ENCODE measurements at places on chromosomes 2 and 18.
A peak's percentile ranks its signal among the peaks of the same experiment; 100 is the strongest.

DNA sequence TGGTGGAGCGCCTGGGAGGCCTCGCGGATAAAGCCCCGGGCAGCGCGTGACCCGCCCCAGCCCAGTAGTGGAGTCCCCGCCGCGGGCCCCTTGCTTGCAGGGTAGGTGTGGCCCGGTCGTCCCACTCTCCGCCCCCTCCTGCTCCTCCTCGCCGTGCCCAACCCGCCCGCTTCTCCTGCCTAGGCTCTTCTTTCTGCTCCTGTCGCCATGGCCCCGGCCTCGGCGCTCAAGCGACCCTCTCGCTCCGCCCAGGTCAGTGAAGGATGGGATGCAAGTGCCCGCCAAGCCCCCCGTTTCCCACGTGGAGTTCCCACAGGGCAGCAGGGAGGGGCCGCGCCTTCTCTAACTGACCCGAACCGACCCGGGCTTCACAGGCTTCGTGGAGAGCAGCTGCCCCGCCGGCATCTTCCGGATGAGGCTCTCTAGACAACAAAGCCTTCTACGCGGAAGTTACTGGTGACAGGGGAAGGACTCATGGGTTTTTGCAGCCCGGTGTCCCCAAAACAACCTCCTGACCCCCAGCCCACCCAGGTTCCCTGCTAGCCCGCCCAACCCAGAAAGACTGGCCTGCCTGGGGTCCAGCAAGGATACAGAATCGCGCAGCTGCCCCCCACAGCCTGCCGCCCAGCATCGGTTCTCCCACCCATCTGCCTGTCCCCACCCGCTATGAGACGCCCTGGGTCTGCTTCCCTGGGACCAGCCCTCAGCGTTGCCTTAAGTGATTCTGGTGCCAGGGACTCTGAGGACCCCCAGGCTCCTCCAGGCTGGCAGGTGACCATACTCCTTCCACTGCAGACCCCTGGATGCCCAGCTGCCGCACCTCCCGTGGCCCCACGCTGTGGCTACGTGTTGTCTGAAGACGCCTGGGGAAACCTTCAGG is 32.8 kb downstream of the TTC32 start:
- no peak for DNase-seq

GRCh38 chr2:234126146-234126470 is 75.6 kb downstream of the SPP2 start:
- no peak for DNase-seq

- DNase-seq, result no peak
Measured at GRCh38 chr2:151976945-151977353, 121.9 kb downstream of the CACNB4 start.

GRCh38 chr2:124824441-124824840 is 799.4 kb downstream of the CNTNAP5 start:
- no peak for DNase-seq

GRCh38 chr2:143357966-143358365 is 228.7 kb downstream of the ARHGAP15 start:
- DNase-seq, result no peak

DNA sequence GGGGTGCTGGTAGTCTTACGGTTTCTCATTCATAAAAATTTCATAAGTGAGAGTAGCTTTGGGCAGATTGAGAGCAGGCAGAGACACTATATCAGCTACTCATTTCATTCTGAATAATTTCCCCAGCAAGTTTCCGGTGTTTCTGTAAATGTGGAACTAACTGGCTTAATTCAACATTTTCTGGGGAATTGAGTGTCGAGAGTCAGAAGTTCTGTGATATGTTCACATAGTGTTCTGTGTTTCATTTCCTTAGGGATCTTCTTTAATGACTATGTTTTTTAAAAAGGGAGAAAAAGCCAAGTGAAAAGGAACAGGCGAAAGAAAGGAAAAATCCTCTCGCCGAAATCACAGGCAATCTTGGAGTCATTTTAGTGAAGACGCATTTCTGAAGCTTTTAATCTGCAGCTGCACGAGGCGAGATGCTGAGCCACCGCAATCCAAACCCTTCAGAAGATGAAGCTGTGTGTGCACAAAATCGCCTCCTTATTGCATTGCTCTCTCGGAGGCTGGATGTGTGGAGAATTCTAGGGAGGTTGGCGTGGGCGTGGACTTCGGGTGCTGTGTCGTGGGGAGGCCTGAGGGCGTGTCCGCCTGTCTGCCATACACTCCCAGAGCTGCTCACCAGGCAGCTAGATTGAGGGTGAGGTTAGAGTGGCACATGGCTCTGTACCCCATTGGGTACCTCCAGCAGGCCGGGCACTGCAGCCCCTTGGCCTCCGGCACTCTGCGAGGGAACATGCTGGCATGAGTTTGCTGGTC is 38.4 kb upstream of the HDAC4 start:
- peak; percentile 85 for DNase-seq

- DNase-seq, result no peak
Measured at GRCh38 chr2:205858881-205859441, 176.7 kb downstream of the NRP2 start.

DNA sequence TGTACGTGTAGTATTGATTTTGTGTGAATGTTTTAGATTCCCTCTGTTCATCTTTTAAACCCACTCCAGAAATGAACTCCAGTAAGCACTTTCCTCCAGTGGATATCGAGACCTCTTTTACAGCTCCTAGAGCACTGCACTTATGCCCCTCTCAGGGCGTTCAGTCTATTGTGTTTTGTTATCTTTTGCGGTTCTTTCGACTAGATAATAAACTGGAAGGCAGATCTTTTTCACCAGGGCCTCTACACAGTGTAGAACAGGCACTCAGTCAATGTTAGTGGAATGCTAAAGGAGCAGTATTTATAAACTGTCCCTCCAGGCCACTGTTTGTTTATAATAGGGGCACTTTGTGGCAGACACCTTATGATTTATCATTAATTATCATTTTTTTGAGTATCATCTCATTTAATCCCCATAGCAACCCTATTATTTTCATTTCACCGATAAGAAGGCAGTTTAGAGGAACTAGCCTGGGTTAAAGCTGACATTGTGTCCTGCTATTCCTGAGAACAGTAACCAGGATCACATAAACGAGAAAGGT is 742 bp upstream of the SOS1 start:
- DNase-seq, result no peak

DNA sequence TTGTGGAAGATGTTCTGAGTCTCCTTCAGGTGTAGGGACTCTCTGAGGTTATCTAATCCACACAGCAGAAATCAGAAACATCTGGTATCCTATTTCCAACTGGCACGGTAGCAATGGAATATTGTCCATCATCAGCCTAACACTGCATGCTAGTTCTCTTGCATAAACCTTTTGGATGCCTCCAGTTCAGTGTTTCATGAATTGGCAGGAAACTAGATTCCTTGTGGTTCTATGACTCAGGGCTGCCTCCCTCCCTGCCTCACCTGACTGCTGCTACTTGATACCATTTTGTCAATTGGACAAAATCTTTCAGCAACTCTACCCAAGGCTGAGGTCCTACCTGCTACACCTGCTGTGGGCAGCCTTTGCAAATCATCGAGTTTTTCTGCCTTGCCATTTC is 130.9 kb downstream of the TPGS2 start:
- DNase-seq, result no peak

GRCh38 chr2:45578056-45578843 is 32.8 kb downstream of the SRBD1 start:
- peak; percentile 13 for DNase-seq

GRCh38 chr18:3623769-3624545 is 174.0 kb downstream of the TGIF1 start:
- DNase-seq, result no peak

- DNase-seq, result no peak
Measured at GRCh38 chr18:66795051-66795450, 191.2 kb upstream of the CDH19 start.

DNA sequence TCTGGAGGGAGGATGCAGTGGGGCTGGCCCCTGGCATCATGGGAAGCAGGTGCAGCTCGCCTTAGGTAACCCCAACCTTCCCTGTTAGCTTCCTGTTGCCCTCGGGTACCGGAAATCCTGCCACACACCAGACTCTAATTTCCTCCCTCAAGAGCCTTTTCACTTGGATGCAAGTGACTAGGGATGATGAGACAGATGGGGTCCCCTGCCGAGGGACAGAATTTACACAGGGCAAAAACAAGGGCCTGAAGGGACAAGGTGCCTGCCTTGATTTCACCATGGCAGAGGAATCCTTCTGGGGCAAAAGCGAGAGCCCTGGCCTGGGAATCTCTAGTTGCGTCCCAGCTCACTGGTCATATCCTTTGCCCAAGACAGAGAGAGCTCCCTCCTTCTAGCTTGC is 263.1 kb downstream of the LOXHD1 start:
- DNase-seq, result no peak

DNA sequence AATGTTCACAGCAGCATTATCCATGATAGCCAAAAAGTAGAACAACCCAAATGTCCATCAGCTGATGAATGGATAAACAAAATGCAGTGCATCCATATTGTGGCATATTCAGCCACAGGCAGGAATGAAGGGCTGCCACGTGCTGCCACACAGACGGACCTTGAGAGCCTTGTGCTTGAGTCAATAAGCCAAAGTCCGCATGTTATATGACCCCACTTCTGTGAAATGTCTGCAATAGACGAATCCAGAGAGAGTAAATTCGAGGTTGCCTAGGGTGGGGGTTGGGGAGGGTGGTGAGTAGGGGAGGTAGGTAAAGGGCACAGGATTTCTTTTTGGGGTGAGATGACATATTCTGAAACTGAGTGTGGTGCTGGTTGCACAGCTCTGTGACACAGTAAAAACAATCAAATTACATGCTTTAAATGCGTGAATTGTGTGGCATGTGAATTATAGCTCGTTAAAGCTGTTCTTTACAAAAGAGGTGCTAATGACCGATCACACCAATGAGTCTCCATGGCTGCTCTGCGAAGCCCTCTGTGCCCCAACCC is 38.9 kb upstream of the LDLRAD4 start:
- no peak for DNase-seq

DNA sequence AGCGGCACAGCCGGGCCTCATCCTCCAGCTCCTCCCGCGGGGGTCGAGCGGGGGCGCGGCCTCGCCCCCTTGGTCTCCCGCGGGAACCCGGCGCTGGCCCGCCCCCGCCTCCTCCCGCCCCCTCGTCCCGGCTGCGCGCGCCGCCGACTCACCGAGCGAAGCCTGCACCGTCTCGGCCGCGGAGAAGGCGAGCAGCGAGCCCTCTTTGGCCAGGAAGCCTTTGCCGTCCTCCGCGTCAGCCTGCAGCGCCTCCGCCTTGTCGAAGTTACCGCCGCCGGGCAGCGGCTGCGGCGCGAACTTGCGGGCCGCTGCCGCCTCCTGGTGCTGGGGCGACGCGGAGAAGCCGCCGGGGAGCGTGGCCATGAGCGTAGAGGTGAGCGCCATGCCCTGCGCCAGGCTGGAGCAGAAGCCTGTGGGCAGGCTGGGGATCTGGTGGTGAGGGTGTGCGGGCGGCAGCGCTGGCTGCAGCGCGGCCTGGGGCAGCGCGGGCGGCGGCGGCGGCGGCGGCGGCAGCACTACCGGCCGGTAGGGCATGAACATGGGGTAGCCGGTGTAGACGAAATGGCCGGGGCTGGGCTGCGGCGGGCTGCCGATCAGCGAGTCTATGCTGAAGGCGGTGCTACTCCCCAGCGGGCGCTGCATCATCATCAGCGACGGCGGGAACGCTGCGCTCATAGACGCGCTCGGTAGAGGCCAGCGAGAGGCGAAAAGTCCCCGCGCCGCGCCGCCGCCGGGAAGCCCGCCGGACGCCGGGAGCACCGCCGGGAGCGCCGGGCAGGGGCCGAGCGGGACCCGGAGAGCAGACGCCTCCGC is 683 bp downstream of the GBX2 start:
- no peak for DNase-seq

GRCh38 chr2:201621293-201621999 is 21.9 kb downstream of the TMEM237 start:
- no peak for DNase-seq

DNA sequence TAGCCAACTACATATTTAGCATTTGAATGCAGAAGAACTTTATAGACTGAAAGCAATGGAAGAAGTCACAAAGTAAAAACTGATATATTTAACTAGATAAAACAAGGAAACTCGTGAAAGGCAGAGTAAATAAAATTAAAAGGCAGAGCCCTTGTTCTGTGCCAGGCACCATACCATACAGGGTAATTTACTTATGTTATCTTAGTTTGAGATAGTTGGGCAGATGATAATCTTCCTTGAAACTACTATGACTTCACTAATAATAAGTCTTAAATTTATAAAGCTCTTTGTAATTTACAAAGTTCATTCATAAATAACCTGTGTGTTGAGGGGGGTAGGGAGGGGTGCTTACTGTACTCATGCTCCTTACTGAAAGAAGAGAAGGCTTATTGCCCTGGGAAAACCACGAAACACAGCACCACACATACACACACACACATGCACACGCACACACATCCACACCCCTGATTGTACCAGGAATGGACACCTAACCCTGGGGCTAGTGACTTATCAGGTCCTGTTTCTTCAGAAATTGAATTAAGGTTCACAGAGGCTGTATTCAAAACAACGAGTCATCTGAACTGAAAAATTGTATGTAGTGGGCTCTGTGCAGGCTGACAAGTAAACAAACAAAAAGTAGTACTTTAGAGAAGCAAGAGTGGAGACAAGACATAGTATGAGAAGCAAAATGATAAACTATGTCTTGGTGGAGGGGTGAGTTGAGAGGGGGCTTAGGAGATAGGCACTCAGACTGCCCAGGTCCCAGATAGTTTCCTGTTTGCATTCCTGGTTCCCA is 38.1 kb downstream of the AGFG1 start:
- DNase-seq, result no peak

- peak; percentile 84 for DNase-seq
Measured at GRCh38 chr2:207115715-207116364, 49.9 kb downstream of the KLF7 start.

GRCh38 chr18:54127759-54128378 is 96.6 kb downstream of the MBD2 start:
- peak; percentile 69 for DNase-seq

GRCh38 chr2:218471036-218471435 is 52.1 kb downstream of the VIL1 start:
- DNase-seq, result no peak

DNA sequence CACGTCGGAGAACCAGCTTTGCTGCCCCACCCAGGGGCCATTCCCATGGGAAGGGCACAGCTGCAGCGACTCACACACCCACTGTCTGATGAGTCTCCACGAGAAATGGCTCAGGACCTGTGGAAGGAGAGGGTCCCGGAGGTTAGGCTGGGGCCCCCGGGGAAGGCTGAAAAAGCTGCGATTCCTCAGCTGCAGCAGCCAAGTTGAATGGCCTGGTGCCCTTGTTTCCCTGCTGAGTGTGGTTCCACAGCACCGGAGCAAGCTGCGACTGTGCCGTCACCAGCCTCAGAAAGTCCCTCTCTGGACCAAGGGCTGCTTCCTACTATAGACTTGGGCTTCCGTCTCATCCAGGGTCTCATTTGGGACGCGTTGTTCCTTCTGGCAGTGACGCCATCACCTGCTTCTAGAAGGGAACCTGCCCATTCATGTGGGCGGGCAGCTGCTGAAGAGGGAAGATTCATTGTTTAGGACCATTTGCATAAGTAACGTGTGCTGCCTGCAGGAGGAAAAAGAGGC is 180.2 kb downstream of the INHBB start:
- no peak for DNase-seq

GRCh38 chr18:14747513-14748474 is at the start of gene ANKRD30B:
Gene ANKRD30B, plus strand, starts transcription at chr18:14748172. Its CDS starts 248 bp downstream, at chr18:14748420.
- DNase-seq, result no peak

DNA sequence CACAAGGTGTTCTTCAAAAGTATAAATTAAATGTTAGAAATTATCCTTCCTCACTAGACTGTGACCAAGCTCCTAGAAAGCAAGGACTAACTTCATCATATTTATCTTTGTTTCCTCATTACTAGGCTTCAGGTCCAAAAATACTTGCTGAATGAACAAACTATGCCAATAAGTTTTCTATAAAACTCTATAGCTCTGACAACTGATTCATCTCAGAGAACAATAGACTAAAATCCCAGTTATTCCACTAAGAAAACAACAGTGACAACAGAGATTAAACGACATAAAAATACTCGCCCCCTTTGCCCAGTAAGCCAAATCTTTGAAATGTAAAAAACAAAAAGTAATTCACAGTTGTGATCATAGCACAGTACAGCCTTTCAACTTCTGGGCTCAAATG is 13.6 kb downstream of the TLK1 start:
- DNase-seq, result no peak
